8988T (cell line): ENCODE measurements at places on chromosomes 6 and 20.

- DNase-seq, result no peak
Observed at GRCh38 chr6:31156641-31157040, 961 bp downstream of the CCHCR1 start.

DNA sequence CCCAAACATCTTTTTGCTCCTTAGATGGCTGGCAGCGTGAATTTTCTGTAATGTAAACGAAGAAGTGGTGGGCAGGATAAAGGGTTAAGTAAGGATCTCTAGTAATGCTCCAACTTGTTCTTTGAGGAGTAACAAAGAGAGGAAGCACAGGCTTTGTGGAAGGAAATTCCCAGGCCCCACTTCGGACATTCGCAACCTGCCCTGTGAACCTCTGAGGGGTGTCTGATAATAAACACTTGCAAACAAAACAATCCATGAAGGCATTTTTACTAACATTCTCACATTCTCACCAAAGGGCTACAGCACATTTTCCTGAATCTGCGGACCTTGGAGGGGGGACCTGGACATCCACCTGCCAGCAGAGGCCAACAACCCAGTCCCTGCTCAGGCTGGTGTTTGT, 25.8 kb upstream of the ADGRF5 start:
- DNase-seq, result no peak

DNA sequence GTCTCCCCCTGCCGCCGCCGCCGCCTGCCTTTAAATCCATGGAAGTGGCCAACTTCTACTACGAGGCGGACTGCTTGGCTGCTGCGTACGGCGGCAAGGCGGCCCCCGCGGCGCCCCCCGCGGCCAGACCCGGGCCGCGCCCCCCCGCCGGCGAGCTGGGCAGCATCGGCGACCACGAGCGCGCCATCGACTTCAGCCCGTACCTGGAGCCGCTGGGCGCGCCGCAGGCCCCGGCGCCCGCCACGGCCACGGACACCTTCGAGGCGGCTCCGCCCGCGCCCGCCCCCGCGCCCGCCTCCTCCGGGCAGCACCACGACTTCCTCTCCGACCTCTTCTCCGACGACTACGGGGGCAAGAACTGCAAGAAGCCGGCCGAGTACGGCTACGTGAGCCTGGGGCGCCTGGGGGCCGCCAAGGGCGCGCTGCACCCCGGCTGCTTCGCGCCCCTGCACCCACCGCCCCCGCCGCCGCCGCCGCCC, 474 bp downstream of the CEBPB start:
- DNase-seq, result peak; percentile 44

DNA sequence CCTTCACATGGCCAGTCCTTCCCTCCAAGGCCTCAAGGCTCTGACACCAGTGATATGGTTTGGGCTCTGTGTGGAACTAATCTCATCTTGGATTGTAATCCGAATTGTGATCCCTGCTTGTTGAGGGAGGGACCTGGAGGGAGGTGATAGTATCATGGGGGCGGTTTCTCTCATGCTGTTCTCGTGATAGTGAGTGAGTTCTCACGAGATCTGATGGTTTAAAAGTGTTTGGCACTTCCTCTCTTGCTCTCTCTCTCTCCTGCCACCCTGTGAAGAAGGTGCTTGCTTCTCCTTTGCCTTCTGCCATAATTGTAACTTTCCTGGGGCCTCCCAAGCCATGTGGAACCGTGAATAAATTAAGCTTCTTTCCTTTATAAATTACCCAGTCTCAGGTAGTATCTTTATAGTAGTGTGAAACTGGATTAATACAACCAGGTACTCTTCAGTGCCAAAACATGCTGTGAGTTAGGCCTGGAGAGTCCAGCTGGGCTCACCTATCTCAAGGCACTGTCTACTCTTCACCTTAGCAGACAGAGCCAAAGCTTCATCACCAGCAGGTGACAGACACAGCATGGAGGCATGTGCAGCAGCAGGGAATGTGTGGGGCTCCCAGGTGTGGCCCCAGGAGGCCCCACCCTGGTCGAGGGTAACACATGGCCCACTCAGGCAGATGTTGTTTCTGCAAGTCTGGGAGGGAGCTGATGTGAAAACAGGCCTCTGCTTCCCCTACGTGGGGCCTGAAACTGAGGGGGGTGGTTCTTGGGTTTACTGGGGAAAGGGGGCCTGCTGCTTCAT, 97.5 kb upstream of the CDYL start:
- no peak for DNase-seq

GRCh38 chr6:75171986-75172385, 33.9 kb downstream of the COL12A1 start:
- DNase-seq, result no peak

- no peak for DNase-seq
Observed at GRCh38 chr6:24848461-24848860, 49.7 kb upstream of the ARMH2 start.

DNA sequence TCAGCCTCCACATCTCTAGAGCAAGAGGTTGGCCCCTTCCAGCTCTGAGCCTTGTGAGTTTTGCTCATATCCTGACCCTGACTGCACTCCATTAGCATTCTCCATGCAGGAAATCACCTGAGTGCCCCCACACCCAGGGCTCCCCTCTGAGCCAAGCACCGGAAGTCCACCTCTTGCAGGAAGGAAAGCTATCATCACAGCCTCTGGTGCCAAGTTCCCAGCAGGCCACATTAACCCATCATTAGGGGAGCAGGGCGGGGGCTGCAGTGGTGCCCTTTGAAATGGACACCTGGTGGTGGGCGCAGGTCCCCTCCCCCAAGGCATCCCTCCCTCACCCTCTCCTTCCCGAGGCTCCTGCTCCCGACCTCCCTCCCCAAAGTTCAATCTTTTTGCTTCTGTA, 16.1 kb downstream of the GRM4 start:
- DNase-seq, result no peak

- DNase-seq, result no peak
Observed at GRCh38 chr6:684831-685636, 7.9 kb downstream of the EXOC2 start.

GRCh38 chr6:130503146-130503545, 137.3 kb downstream of the TMEM200A start:
- DNase-seq, result no peak

DNA sequence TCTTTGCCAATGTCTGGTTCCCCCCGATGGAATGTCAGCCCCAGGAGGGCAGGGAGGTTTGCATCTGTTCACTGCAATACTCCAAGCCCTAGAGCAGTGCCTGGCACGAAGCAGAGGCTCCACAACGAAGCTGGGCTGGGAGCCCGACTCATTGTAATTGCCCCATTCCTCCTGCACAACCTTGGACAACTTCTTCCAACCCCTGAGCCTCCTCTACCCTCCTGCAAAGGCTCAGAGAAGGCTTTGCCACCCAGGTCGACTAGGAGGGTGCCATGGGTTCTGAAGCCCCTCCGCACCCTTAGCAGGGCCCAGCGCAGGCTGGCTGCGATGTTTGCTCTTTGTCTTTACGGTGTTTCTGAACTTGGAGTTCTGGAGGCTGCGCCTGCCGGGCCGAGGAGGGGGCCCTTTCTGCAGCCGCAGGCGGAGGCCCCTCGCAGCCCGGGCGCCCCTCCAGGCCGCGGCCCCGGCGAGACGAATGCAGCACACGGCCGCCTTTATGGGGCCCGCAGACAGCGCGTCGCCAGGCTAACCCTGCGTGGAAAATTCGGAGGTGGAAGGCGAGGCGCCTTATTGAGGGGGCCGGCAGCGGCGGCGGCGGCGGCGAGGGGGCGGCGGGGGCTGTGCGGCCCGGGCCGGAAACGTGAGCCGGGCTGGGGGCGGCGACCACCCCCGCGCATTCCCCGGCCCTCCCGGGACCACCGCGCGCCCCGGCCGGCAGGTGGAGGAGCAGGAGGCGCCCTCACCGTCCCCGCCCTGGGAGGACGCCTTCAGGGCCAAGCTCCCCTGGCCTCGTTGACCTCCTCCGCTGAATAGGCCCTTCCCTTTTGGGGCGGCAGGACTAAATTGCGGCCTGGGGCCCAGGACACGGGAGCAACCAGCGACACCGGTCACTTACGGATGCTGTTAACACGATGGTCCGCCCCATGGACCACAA, 27.0 kb downstream of the SNAI1 start:
- DNase-seq, result no peak

DNA sequence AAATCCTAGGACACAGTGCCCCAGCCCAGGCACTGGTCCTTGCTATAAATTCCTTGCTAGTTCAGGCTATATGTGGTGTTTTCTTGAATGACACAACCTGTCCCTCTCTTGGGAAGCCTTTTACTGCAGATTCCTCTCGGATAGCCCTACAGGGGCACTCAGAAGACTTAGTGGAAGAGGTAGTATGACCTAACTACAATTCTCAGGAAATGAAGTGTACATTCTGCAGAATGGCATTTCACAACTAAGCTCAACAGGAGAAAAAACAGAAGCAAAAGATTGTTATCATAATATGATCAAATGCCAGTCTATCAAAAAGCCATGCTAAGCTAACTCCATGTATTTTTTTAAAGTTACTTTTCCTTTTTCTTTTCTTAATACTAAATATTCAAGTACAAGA, 66.3 kb upstream of the FBXL4 start:
- DNase-seq, result no peak

- no peak for DNase-seq
Observed at GRCh38 chr6:168332020-168332419, 12.4 kb upstream of the DACT2 start.

GRCh38 chr6:94680669-94681212, 896.6 kb upstream of the MANEA start:
- no peak for DNase-seq

- no peak for DNase-seq
Observed at GRCh38 chr20:20267685-20268370, 100.1 kb upstream of the INSM1 start.

DNA sequence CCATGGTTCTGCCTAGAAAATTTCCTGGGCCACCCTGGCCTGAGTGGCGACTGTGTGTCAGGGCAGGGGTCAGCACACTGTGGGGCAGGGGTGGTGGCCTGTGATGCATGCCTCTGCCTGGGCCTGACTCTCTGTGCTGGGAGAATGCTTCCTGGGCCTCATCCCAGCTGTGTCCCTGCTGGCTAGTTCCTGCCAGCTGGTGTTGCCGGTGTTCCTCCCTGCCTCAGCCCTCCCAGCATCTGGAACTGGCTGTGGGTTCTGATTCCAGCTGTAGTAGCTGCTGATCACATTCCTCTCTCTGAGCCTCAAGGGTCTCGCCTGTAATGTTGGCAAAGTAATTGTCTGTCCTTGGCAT, 101.5 kb downstream of the SYCP2 start:
- no peak for DNase-seq

- DNase-seq, result no peak
Observed at GRCh38 chr6:44086931-44087574, 40.2 kb downstream of the MRPL14 start.

GRCh38 chr6:124522335-124522734, 439.9 kb upstream of the RNF217 start:
- no peak for DNase-seq

- no peak for DNase-seq
Observed at GRCh38 chr20:33852626-33853506, 41.7 kb downstream of the CHMP4B start.

DNA sequence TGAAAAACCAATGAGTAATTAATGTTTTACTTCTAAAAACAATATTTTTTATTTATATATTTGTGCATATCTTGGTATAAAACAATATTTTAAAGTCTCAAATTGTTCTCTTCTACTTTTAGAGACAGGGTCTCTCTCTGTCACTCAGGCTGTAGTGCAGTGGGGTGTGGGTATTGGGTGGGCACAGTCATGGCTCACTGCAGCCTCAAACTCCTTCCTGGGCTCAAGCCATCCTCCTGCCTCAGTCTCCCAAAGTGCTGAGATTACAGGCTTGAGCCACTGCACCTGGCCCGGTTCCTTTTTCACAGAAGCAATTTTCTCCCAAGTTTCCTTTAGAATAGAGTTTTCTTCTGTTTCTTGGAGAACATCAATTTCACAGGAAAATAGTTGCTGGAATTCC, 102.8 kb downstream of the TMEM242 start:
- no peak for DNase-seq

DNA sequence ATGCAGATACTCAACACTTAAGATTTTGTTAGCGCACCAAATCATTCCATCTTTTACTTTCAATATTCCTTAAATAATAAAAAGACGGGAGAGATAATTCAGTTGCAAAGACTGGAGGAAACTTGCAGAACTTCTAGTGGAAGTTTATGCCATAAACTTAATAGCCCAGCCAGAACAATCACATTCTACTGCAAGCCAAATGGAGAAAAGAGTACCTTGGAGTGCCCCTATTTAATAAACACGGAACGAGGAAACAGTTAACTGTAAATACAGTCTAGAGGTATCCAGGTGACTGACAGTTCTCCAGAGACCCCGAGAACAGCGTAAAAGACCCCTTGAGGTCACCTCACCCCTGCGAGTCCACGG, 635 bp downstream of the SLC35B3 start:
- no peak for DNase-seq

DNA sequence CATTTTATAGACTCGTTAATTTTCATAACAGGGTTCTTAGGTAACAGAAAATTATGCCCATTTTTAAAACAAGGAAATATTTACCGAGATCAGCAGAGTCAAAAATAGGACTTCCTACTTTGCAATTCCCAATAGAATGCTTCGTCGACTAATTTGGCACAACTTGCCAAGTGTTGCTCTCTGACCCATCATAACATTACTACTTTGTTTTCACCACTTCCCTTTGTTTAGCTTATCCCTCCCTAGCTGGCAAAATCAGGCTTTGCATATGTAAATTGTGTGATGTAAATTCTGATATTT, 914 bp upstream of the RANBP9 start:
- no peak for DNase-seq

DNA sequence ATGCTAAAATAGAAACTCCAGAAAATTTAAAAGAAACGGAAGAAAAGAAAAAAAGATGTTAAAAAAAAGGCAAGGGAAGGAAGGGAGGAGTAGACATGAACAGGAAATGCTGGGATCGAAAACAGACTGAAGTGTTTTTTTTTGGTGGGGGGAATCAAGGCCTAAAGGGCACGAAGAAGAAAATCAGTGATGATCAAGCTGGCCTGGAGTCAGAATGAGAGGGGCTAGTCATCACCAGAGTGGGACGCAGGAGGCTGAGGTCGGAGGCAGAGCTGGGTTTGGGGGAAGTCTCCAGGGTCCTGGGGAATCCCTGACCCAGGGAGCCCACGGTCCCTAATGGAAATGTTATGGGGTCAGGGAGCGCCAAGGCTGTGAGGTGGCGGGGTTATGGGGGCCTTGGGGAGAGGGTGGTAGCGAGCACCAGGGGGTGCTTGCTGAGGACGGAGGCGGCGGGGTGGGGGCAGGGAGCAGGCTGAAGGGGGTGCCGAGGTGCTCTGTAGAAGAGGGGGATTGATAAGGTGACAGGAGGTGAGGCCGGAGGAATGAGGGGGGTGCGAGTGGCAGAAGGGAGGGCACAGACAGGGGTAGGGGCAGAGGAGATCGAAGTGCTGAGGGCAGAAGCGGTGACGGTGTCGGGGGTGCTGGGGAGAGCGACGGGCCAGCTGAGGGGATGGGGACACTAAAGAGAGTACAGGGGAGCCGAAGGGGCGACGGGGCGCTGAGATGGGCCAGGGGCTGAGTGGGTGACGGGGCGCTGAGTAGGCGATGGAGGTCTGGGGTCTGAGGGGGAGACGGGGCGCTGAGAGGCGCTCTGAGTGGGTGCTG, 684 bp downstream of the ZNFX1 start:
- DNase-seq, result no peak

DNA sequence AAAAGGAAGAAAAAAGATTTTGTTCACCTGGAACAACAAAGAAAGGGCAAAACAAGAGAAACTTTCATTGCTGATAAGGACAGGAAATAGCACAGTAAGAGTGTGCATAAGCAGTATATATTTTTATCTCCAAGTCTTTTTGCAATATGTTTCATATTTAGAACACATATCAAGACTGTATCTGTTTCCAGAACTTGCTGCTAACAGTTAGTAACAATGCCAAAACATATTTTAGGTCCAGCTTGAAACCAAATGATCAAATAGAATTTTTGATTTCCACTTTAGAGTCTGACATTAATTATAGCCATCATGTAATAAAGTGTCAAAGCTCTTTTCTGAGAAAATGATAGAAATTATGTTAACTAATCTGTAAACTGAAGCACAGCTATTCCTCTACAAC, 143.5 kb upstream of the SUPT3H start:
- DNase-seq, result no peak
